Stimulated activated naive CD8-positive, alpha-beta T cell treated with anti-CD3 and anti-CD28 coated beads, Interleukin-15, amount 100 ng/mL, for 72 hours (primary cell): ENCODE measurements at places on chromosomes 7 and 10.

- DNase-seq, result no peak
These were observed 64.9 kb downstream of the MICALL2 start for GRCh38 chr7:1394371-1394770.

DNA sequence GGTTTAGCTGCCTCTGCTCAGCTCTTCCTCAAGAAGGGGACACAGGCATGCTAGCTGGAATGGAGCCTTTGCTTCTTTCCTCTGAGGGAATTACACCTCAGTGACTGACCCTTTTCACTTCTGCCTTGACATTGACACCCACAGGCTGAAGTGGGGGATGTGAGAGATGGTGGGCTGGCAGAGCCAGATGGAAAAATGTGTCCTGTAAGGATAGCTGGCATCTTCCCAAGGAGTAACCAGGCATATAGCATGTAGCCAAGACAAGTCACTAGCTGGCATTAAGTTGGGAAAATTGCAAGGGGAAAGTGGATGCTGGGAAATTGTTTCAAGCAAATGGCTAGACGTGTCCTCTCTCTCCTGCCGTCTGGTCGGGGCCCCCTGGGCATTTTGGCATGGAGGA is 19.9 kb downstream of the STMP1 start:
- no peak for DNase-seq

- no peak for DNase-seq
These were observed 30.6 kb downstream of the NET1 start for GRCh38 chr10:5442990-5443370.

DNA sequence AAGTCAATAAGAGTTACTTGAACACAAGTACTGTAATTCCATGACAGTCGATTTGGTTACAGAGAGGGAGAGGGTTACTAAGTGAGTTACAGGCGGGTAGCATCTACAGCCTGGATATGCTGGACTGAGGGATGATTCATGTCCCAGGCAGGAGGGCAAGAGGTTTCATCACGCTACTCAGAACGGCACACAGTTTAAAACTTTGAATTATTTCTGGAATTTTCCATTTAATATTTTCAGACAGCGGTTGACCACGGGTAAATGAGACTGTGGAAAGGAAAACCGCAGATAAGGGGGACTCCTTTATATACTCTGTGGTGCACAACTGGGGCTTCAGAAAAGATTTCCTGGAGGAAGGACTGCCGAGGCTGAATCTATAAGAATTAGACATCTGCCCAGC is 25.7 kb upstream of the LRRC4 start:
- DNase-seq, result no peak

DNA sequence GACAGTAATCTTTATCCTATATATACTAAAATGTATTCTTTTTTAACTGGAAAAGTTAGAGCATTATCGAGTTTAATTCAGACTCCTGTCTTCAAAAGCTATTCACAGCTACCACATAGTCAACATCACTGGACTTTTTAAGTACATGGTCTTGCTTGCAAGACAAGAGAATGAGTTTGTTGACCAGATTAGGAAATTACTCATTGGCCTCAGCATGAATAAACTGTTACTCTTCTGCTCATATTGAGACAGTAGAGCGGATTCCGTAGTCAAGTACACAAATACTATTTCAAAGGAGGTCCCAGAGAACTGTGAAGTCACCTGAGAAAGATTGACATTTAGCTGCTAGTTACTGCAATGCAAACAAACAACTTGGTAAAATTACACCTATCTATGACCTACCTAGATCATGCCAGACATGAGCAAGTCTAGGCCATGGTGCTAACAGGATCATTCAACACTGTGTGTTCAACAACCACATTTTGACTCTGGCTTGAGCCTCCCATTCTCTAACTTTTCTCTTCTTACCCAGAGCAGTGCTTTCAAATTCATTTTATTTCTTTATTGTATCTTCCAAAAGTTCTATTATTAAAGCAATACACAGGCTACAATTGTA is 280.9 kb downstream of the NEBL start:
- no peak for DNase-seq

DNA sequence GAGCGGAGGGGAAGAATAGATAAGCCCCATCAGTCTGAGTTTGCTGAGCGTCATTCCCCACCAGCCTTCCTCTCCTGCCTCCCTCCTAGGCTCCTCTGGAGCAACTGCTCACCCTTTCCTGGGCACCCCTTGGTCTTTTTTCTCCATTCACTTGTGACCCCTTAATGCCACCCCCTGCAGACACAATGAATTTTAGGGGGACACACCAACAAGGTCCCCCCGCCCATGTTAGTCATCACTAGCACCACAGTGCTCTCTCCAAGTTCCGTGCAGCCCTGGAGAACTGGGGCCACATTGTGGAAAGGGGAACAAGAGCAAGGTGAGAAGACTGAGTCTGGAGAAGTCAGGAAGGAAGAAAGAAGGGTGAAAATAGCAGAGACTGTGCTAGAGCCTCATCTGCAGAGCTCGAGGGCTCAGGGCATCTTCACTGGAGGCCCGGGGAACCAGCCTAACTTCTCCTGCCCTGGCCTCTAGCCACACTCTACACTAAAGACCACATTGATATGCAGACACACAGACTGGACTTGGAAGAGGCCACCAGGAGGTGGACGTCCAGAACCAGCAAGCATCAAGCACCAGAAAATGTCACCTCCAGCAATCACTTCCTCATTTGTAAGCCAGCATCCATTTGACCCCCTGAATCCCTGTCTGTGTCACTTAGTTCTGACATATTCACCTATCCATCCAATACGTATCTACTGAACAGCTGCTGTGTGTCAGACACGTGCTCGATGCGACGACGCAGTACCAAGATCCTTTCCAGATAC is 17.5 kb downstream of the RGR start:
- no peak for DNase-seq
